ENCODE measurements at places on chromosomes 16 and 17.

DNA sequence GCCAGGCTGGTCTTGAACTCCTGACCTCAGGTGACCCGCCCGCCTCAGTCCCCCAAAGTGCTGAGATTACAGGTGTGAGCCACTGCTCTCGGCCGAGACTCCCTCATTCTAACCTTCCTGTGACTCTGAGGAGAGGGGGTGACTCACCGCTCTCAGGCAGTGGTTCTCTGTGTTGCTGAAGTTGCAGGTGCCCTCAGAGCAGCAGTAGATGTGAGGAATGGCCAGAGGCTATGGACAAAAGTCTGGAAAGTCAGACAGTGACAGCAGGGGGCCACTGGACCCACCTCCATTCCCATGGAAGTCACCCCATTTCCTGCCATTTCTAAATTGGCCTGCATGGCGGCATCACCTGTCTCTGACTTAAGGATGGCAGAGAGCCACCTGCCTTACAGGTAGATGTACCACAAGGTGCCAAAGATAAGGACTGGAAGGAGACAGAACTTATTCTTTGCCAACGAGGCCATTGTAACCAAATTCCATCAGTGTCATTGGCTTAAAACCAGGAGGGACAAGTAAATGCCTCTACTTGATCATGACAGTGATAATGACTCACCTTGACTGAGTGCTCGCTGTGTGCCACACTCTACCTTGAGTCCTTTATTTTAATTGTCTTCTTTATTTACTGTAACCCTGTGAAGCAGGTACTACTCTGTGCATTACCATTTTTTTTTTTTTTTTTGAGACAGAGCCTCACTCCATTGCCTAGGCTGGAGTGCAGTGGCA lies 15.3 kb upstream of the CNOT1 start:
- DNase-seq, result no peak
- no peaks in the 10 kb centered on the region for H3K4me1 ChIP-seq
- H3K27me3 ChIP-seq, result no peaks in the 10 kb centered on the region
- no peak overlapping the region for H3K4me3 ChIP-seq

- no peak for DNase-seq
- no peak overlapping the region for H3K4me3 ChIP-seq
- no peaks in the 10 kb centered on the region for H3K27me3 ChIP-seq
- H3K4me1 ChIP-seq, result peaks cover 22% of the 10 kb centered on the region
- no peak overlapping the region for H3K27ac ChIP-seq
Observed at GRCh38 chr17:38455288-38455915, 27.1 kb downstream of the ARHGAP23 start.

GRCh38 chr17:57284984-57285646 lies 28.8 kb downstream of the MSI2 start:
- H3K27ac ChIP-seq, result no peak overlapping the region
- no peaks in the 10 kb centered on the region for H3K36me3 ChIP-seq
- no peak overlapping the region for H3K4me3 ChIP-seq
- H3K27me3 ChIP-seq, result no peaks in the 10 kb centered on the region

DNA sequence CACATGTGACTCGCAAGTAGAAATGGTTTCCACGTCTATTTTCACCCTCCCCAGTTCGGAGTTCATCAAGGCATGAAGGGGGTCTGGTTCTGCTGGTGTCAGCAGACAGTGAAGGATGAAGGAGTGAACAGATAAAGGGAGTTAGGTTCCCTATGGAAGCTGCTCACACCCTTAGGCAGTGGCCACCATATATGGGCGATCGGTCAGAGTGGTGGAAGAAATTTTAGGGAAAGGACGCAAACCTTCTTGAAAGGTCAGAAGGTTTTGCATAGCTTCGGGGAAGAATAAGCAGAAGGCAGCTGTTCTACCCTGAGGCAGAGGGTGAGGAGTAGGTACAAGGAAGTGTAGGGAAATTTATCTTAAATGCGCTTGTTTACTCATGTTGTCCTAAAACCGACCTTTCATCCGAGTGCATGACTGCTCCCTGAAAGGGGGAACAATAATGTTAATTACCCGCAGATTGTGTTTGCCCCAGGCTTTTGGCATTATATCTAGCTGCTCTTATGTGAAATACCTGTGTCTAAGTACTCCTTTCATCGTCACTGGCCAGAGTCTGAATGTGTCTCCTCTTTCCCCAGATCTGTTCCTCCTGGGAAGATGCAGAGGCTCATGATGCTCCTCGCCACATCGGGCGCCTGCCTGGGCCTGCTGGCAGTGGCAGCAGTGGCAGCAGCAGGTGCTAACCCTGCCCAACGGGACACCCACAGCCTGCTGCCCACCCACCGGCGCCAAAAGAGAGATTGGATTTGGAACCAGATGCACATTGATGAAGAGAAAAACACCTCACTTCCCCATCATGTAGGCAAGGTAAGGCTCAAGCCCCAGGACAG lies 12.5 kb downstream of the CDH5 start:
- H3K27ac ChIP-seq, result no peak overlapping the region
- no peak for DNase-seq
- no peak overlapping the region for H3K4me3 ChIP-seq
- no peaks in the 10 kb centered on the region for H3K4me1 ChIP-seq

DNA sequence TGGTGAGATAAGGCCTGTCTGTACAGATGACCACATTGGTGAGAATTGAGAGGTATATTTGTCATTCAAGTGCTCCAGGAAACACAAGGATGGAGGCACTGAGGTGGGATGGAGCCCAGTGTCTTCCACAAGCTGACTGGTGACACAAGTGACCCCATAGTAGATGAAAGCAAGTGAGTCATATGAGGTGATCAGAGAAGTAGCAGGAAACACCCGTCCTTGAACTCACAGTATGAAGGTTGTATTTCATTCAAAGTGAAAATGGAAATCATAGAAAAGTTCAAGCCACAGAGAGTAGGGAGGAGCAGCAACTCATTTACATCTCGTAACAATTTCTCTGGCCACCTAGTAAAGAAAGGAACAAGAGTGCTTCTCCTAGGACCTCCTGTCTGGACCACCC lies 609.8 kb downstream of the HS3ST4 start:
- no peak overlapping the region for H3K4me3 ChIP-seq
- no peaks in the 10 kb centered on the region for H3K4me1 ChIP-seq
- no peaks in the 10 kb centered on the region for H3K27me3 ChIP-seq
- DNase-seq, result no peak

GRCh38 chr16:49491771-49492761 lies 118.5 kb downstream of the C16orf78 start:
- no peaks in the 10 kb centered on the region for H3K27me3 ChIP-seq
- H3K4me1 ChIP-seq, result peaks cover 16% of the 10 kb centered on the region
- no peaks in the 10 kb centered on the region for H3K36me3 ChIP-seq
- H3K27ac ChIP-seq, result 0 out of 2 replicates have a peak overlapping the region, but pooled peaks have one; percentile 52
- H3K4me3 ChIP-seq, result peak overlapping the region; percentile 29
- peak; percentile 92 for DNase-seq

- H3K36me3 ChIP-seq, result no peaks in the 10 kb centered on the region
- H3K4me1 ChIP-seq, result no peaks in the 10 kb centered on the region
- no peaks in the 10 kb centered on the region for H3K27me3 ChIP-seq
Observed at GRCh38 chr16:74601126-74601871, 5.6 kb downstream of the GLG1 start.

DNA sequence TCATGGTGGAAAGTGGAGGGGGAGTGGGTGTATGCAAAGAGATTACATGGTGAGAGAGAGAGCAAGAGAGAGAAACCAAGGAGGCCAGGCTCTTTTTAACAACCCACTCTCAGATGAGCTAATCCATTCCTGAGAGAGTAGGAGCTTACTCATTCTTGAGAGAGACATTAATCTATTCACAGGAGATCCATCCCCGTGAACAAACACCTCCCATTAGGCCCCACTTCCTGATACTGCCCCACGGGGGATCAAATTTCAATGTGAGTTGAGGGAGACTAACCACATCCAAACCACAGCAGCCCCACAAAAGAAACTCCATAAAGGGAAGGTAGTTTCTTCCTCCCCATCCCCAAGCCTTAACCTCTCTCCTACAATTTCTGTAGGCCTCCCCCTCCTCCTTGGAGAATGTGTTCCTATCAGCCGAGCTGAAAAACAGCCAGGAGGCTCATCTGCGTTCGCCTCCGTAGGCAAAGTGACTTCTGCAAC lies 450.0 kb downstream of the NPIPA7 start:
- H3K36me3 ChIP-seq, result no peaks in the 10 kb centered on the region
- no peaks in the 10 kb centered on the region for H3K27me3 ChIP-seq
- no peak overlapping the region for H3K27ac ChIP-seq
- DNase-seq, result peak; percentile 43
- no peak overlapping the region for H3K4me3 ChIP-seq

GRCh38 chr17:4342535-4342934 lies 23.9 kb downstream of the UBE2G1 start:
- DNase-seq, result no peak
- H3K36me3 ChIP-seq, result no peaks in the 10 kb centered on the region
- H3K4me3 ChIP-seq, result no peak overlapping the region
- no peaks in the 10 kb centered on the region for H3K27me3 ChIP-seq

- no peak overlapping the region for H3K27ac ChIP-seq
- no peaks in the 10 kb centered on the region for H3K36me3 ChIP-seq
- H3K4me3 ChIP-seq, result no peak overlapping the region
- no peak for DNase-seq
Observed at GRCh38 chr16:80670170-80670865, 129.5 kb downstream of the DYNLRB2 start.

DNA sequence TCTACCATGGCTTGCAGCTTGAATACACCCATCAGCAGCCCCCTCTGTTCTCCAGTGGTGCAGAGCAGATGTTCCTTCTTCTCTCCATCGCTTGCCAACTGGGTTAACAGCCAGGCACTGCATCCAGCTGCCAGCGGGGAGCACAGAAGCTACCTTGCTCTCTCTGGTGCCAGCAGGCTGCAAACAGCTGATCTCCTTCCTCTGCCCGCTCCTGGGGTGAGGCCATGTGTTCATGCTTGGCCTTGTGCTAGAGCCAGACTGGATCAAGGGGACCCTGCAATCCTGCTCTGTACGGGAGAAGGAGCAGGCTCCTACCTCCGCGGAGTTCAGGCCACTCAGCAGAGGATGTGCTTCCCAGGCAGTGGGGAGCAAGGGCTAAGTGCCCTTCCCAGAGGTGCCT lies 24.1 kb upstream of the ENGASE start:
- H3K27me3 ChIP-seq, result no peaks in the 10 kb centered on the region
- H3K4me1 ChIP-seq, result no peaks in the 10 kb centered on the region
- no peaks in the 10 kb centered on the region for H3K36me3 ChIP-seq
- H3K27ac ChIP-seq, result no peak overlapping the region
- H3K4me3 ChIP-seq, result no peak overlapping the region

DNA sequence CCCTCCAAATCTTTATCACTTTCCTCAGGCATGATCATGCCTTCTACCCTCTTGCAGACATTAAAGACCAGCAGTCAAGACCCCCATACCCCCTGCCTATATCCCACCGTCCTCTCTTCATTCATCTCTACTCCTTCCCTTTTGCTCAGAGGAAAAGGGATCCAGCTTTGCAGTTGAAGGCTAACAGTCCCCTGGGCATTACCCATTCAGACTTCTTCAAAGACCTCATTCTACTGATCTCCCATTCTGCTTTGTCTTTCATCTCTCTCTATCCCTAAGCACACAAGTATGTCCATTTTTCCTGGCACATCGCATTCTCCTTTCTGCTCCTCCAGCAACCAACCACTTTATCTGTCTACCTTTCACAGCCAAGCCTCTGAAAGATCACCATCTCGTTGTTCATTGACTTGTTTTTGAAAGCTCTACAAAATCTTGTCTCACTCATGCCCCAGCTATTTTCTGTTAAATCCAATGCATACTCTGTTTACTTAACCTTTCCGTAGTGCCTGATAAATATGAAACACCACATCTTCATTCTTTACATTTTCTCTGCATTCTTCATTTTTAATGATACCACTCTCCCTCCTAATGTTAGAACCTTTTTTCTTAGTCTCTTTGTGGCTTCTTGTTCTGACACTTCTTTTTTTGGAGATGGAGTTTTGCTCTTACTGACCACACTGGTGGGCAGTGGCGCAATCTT lies 14.1 kb upstream of the LCMT1 start:
- no peaks in the 10 kb centered on the region for H3K27me3 ChIP-seq
- no peaks in the 10 kb centered on the region for H3K4me1 ChIP-seq
- H3K27ac ChIP-seq, result no peak overlapping the region

DNA sequence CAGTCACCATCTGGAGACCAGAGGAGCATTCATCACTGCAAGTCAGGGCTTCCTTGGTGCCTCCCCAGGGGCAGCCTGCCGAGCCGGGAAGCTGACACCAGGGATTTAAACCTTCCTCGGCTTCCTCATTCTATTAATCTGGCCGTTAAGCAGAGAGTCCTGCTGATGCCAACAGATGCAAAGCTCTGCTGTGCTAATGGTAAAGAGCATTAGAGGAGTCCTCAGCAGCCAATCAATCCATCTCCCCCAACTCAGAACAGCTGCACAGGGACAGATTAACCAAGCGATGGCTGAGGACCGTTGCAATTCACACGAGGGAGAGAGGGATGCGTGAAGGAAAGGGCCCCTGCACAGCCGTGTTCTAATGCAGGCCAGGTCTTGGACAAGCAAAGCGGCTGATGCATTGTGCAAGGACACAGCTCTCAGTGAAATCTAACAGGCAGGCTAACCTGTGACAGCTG lies 116.6 kb downstream of the XYLT1 start:
- no peak for DNase-seq
- no peak overlapping the region for H3K4me3 ChIP-seq
- H3K36me3 ChIP-seq, result no peaks in the 10 kb centered on the region
- H3K4me1 ChIP-seq, result no peaks in the 10 kb centered on the region
- no peak overlapping the region for H3K27ac ChIP-seq

DNA sequence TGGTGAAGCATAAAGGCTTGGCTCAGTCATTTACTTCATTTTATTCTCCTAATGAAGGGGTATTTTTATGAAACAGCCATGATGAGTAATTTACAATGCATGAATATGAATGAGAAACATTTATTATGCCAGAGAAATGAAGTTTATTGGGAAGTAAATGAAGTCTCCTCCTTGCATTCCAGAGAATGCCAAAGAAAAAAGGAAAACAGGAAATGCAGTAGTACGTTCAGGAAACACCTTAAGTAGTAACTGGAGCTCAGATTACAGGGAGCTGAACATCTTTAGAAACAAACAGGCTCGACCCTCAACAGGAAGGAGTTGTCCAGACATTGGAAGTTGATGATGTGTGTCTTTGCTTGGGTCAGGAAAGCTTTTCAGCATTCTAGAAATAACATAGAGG lies 4.6 kb downstream of the KRT34 start:
- H3K4me3 ChIP-seq, result no peak overlapping the region
- no peak overlapping the region for H3K27ac ChIP-seq
- no peak for DNase-seq
- no peaks in the 10 kb centered on the region for H3K36me3 ChIP-seq

DNA sequence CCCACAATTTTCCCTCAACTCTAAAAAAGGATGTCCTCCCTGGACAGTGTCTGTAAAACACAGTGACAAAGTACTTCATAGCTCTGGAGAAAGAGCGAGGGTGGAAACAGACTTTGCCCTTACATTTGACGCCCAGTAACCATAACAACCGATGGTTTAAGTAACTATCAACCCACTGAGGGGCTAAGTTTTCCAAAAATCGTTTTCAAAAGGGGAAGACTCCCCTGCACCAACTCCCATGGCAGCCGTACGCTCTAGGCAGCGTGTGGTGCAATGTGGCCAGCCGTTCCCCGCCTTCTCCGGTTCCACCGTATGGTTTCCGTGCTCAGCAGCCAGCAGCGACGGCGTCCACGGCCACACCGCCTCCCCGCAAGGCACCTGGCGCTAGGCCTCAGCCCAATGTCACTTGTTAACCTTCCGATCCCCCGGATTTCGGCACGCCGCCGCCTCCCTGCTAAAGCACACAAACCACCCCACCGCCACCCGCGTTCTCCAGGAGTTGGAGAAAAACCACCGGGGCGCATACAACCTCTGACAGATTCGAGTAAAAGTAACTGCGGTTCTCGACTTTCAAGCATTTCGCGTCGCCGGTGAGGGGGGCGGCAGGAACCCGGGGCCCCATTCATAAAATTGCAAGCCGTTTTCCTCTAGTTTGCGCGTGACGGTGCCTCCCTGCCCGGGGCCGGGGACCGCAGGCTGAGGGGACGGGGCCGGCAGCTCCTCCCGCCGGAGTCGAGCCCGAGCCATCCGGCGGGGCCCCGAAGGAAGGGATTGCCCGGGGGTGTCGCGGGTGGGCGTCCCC lies 661 bp downstream of the TEX2 start:
- no peak overlapping the region for H3K27ac ChIP-seq
- H3K4me1 ChIP-seq, result peaks cover 5% of the 10 kb centered on the region
- DNase-seq, result no peak
- no peaks in the 10 kb centered on the region for H3K27me3 ChIP-seq

All from H1 (cell line).